ENCODE measurements at places on chromosomes 5 and 9.

DNA sequence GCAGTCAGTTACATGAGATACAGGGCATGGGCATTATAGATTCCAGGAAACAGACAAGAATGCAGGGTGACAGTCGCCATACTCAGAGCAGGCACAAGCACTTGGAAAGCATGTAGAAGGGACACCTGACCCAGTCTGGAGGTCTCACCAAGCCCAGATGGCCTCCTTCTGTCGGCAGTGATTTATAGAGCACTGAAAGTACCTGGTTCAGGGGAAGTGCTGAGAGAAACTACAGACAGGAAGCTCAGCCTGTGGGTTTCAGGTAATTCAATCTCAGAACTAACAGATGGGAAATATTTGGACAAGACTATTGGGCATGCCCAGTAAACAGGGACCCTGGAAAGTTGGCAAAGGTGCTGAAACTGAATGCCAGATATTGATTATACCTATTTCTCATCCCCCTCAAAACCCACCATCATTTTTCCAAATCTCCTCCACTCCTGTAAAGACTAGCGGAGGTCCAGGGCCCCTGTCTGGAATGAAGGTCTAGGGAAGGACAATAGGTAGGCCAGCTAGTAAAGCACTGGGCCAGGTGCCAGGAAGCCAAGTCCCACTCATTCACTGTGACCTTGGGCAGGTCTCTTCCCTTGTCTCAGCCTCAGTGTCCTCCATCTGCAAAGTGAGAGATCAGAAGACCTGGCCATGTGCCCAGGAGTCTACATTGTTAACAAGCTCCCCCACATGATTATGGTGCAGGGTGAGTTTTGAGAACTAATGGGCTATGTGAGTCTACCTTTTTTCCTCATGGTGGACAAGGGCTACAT lies 26.9 kb downstream of the KLHL3 start:
- DNase-seq, result no peak

- DNase-seq, result no peak
Observed at GRCh38 chr5:79237740-79238560, 2.0 kb downstream of the JMY start.

DNA sequence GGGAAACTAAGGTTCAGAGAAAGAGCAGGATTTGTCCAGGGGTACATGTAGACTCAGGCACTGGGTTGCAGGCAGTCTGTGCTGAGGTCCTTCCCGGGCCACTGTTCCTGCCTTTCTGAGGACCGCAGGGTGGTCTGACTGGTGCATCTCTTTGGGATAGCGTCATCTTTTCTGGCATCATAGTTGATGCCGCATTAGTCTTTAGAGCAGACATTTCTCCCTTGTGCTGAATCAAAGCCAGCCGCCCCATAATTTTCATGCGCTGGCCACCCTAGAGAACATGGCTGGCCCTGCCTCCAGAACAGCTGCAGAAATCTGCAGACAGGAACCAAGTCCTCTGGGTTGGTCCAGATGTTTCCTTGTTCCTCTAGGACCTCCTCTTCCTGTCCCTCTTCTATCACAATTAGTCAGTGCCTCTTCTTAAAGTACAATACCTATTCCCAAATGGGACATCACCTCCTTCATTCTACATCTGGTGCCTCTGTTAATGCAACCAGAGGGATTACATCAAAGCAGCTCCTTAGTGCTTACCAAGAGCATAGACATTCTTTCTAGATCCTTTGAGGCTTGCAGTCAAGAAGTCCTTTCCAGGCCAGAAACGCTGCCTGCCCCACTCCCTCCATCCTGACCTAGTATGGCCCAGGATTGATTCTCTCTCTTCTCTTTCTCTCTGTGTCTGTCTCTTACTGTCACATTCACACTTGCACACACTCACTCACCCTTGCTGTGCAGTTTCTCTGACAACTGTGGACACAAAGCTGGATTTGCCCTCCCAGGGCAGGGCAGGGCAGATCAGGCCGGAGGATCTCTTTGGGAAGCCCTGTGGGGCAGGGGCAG lies 42.0 kb upstream of the ORM1 start:
- DNase-seq, result no peak

DNA sequence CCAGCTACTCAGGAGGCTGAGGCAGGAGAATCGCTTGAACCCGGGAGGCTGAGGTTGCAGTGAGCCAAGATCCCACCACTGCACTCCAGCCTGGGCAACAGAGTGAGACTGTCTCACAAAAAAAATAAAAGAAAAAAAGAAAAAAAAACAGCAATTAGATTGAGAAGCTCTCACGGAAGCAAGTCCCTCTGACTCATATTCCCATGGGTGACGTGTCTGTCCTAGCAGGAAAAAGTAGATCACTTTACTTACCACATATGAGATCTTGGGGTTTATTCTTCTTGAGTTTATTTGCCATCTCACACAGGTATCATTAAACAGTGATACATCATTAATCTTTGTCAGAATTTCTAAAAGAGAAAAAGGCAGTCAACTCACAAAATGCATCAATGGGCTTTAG lies 62.6 kb downstream of the SUSD1 start:
- DNase-seq, result no peak

DNA sequence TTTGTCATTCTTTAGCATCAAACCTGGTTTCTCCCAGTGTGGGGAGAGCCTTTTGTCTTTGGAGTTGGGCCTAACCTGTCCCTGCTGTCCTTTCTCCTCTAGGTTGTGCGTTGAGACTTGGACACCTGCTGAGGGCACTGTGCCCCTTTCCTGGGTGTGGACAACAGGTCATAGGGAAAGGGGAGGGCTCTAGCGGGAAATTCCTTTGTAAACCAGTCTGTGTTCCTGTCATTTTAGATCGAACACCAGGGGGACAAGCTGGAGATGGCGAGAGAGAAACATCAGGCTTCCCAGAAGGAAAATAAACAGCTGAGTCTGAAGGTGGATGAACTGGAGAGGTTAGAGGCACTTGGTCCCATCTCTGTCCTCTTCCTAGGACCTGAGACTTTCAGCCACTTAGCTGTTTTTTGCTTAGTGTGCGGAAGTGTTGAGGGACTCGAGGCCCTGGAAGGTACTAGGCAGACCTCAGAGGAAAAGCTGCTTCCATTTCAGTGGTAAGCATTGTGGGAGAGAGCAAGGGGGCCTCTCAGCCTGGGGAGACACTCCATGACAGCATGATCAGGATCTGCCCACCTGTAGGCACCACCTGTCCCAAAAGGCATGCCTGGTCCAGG lies 8.6 kb upstream of the GLE1 start:
- DNase-seq, result no peak

GRCh38 chr9:128384801-128385495 lies 13.8 kb downstream of the URM1 start:
- no peak for DNase-seq

- DNase-seq, result no peak
Observed at GRCh38 chr5:35861718-35862117, 5.0 kb downstream of the IL7R start.
